ENCODE measurements at places on chromosomes 5 and 9.

GRCh38 chr9:98363644-98364043, 108.2 kb upstream of the TBC1D2 start:
- DNase-seq = no peak

GRCh38 chr9:137306066-137306849, 4.2 kb upstream of the NRARP start:
- DNase-seq = no peak

DNA sequence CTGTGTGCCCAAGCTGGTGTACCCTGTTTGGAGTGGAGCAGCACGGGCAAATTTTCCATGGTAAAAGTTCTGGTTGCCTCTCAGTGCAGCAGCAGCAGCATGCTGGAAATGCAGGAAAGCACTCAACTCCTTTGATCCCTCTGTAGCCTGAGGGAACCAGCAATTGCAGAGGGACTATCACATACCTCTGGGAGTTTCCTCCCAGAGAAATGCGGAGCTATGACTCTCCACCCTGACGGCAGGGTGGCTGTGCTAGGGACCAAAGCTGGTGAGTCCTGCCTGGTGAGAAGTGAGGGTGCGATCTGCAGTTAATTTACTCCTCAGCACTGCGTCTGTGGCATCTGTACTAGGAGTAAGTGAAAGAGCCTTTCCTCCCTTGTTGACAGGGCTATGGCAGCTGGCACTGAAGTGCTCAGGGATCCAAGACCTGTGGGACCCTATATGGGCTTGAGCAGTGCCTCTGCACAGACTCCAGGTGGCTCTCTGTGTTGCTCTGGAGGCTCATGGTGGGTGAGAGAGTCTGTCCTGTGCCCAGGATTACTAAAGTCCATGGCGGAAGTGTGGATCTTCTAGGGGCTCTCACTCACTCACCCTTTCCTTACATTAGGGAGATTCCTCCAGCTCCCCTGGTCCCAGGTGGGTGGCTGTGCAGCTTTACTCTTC, 601.2 kb upstream of the TYRP1 start:
- no peak for DNase-seq

- peak; percentile 20 for DNase-seq
These were observed 315.6 kb downstream of the MTRR start for GRCh38 chr5:8184455-8185063.

- no peak for DNase-seq
These were observed 42.4 kb downstream of the C5orf15 start for GRCh38 chr5:133925866-133926488.

DNA sequence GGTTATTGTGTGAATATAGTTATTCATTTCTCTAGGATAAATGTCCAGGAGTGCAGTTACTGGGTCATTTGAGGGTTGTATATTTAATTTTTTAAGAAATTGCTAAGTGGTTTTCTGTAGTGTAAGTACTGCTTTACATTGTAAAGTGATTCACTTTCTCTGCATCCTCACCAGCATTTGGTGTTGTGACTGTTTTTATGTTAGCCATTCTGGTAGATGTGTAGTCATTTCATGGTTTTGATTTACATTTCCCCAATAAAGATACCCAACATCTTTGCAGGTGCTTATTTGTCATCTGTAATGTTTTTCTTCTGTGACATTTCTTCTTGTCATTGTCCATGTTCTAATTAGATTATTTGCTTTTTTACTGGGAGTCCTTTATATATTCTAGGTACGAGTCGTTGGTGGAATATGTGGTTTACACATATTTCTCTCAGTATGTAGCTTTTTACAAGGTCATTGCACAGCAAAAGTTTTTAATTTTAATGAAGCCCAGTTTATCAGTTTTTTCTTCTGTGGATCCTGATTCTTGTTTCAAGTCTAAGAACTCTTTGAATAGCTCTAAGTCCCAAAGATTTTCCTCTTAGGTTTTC, 34.0 kb downstream of the SCGB3A1 start:
- DNase-seq = no peak

DNA sequence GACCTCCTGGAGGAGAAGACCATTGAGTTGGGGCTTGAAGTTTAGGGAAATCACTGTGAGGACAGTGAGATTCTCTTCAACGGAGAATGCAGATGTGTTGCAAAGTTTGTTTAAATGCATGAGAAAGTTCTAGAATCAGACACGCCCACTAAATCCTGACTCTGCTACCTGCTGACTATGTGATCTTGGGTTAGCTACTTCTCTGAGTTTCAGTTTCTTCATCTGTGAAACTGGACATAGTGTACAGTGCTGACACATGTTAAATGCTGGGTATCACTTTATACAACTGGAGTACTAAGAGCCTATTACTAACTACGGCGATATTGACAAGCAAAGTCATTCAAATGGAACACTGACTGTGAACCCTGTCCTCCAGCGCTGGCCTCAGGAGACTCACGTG, 255.5 kb downstream of the HSPA4 start:
- DNase-seq = no peak

DNA sequence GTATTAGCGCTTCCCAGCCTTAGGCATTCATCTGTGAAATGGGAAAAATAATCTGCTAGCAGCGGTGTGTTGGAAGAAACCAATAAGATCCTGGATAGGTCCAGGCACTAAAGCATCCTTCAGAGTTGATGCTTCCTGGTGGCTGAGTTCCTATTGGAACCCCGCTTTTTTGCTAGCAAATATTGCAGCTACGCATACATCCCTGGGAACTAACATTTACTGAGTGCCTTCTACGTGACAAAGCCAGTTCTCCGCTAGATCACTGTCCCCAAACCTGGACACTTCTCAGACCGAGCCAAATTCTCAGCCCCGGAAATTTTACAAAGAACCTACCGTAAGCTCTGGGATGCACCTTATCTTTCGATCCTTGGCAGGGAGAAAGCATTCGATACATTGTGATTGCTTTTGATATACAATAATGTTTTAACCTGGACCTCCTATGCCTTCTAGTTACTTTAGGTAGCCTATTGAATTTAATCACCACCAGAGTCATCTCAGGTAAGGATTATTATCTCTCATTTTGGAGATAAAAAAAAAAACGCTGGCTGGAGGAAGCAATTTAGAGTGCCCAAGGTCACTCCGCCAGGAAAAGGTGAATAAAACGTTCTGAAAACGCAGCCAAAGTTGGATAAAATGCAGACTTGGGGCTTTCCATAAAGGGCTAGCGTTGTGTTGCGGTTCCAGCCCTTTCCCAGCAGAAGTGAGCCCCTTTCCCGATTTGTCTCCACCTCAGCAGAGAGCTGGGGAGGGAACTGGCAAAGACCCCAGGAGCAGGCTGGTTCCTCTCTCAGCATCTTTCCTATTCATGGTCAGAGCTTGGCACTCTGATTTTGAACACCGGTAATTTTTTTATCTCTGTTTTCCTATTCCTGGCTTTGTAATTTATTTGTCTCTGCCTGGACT, 2.6 kb upstream of the MSX2 start:
- no peak for DNase-seq

GRCh38 chr9:71647094-71647591, 121.2 kb downstream of the CEMIP2 start:
- DNase-seq = peak; percentile 11

Measured in GM18507 (cell line).